OCI-LY7 (cell line): ENCODE measurements at places on chromosomes 1 and 21. TPM values are rescaled to one million over a fixed set of nuclear protein-coding genes. Genes with fewer than 3 reads are reported as not detected.

PTGS2 gene
- total RNA-seq, result not detected in 2 replicates

DNA sequence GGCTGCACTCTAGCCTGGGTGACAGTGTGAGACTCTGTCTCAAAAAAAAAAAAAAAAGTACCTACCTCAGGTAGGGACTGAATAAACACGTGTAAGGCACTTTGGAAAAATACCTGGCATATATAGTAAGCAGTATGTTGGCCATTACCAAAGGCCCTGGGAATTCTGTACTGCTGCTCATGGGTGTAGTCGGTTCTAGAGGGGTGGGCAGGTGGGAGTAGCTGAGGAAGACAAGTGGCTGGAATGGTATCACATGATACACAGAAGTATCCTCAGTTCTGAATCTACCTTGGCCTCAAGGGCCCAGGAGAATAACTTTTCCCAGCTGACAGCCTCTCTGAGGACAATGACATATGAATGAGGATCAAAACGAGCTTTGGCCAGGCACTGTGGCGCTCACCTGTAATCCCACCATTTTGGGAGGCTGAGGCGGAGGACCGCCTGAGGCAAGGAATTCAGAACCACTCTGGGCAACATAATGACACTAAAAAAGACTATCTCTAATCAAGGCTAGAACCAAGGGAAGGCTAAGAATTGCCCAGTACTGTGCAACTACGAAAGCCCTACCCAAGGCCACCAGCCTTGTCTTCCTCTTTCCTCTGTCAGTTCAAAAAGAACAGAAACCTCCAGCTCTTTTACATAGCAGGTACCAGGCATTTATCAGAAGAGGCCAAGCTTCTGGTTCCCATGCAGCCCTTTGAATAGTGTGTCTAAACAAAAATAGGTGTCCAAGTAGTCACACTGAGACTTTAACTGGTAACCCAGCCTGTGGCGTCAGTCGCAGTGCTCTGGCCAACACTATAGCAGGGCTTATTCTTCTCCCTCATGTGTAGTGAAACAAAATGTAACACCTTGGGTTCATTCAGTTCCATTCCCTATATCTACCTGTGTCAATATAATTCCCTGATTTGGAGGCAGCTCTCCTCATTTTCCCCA lies 10.2 kb downstream of the MMACHC start:
- no peak for DNase-seq

- DNase-seq, result no peak
These were observed 67.1 kb upstream of the GUCA2B start for GRCh38 chr1:42086146-42086545.

DNA sequence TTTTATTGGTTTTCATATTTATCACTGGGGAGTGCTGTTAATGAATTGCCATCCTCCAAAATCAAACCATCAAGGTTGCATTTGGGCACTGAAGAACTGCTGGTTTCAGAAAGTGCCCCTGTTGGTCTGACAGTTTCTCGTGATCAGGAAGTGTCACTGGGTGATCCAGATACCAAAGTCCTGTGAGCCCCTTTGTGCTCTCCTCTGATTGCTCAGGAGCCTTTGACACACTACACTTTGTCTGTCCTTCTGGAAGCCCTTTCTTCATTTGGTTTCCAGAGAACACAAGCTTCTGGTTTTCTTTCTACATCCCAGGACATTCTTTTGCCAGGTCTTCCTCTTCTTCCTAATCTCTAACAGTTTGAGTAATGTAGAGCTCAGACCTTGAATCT lies 165.8 kb upstream of the PROX1 start:
- DNase-seq, result no peak

- no peak for DNase-seq
These were observed 35.9 kb upstream of the RASAL2 start for GRCh38 chr1:178057912-178058534.

DNA sequence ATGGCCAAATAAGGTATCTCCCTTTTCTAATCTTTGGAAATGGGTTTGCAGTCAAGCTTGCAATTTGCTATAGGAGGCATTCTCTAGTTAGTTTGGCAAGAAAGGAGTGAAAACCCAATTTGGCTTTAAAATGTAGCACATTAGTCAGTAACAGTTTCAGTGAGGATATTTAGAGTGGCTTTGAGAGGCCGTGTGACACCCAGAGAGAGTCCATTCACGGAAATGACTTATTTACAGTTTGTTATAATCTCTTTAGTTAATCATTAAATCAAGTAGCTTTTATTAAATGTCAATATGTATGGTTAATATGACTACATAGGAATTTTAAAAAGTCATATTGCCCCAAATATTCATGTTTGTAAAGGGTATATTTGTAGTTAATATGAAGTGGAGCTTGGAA lies 9.6 kb downstream of the ZBTB18 start:
- no peak for DNase-seq
